ENCODE measurements at places on chromosomes 3 and 15.

- DNase-seq: no peak
Measured at GRCh38 chr15:42185801-42186200, 22.3 kb downstream of the VPS39 start.

DNA sequence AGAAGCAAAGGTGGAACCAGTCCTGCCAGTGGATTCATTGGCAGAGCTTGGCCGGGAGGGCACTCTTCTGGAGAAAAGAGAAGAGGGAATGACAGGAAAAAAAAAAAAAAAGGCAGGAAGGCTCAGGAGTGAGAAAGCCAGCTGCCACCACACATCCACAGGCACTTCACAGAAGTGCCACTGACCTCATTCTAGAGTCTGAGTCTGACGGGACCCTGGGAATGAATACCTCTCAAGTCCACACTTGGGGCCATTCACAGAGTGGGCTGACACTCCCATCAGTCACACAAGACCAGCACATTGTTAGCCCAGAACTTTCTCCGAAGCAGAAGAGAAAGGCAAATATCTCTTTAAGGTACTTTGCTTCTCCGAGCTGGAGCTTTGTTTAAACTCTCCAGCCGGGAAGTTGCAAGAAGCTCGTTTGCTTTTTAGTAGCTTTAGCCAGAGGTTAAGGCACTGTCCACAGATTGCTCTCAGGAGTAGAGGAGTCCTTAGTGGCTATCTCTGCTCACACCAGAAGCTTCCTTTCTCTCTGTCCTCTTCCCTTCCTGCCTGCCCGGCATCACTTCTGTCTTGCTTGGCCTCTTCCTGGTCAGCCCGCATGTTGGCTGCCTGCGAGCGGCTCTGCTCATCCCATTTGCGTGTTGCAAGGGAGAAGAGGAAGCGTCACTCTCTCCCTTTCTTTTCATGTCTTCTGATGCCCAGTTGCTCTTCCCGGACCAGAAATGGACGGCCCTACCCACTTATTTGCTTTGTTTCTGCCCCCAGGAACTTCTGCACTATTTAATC is 53.8 kb downstream of the CMTM6 start:
- no peak for DNase-seq

- DNase-seq: no peak
Measured at GRCh38 chr3:160616311-160616710, 50.9 kb upstream of the KPNA4 start.

- no peak for DNase-seq
Measured at GRCh38 chr15:98155356-98155755, 194.9 kb downstream of the ARRDC4 start.

DNA sequence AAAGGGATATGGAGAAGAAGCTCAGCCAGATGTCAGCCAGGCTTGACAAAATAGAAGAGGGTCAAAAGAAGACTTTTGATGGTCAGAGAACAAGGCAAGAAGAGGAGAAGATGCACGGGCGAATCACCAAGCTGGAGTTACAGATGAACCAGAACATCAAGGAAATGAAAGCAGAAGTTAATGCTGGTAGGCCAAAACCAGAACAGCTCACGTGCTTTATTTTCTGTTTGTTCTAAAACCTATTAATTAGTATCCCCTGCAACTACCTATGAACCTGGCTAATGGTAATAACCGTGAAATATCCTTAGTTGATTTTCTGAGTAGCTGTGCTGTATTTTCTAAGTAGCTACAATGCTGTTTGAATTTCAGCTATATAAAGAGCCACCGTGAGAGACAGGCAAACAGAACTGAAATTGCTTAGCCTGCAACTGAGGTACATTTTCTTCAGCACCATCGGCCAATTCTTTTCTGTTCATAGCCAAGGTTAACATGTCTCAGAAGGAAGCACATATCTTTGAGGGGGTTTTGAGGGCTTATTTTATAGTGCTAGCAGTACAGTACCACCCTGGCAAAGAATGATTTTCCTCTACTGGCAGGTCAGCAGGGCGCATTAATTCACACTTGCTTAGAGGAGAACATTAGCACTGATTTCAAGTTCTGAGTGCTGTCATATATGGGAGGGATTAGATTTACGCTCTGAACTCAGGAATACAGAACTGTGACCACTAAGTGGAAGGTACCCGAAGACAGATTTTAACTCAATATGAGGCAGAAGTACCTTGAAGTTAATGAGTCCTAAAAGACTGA is 78.9 kb downstream of the FAM81A start:
- DNase-seq: no peak

DNA sequence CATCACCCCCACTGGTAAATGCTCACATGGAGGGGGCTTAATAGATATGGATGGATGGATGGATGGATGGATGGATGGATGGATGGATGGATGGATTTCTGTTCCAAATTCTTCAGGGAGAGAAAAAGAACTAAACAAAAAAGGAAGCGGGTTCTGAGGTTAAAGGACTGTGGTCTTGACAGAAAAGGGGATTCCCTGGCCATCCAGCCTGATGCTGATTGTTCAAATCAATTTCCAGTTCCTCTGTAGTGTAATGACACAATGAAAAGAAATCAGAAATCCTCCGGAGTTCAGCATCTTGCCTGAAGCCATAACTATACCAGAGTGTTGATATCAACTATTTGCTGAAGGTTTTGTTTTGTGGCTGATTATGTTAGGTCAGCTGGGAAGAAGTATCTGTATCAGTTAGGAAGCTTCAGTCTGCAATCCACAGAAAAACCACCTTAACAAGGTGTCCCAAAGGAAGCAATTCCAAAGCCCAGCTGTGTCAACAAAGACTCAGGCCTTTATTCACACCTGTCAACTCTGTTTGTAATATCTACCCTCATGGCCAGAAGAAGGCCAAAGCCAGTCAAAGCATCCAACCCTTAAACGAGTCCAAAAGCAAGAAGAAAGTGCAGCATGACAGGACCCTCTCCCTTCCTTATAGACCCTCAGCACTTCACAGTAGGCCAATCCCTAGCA is 24.5 kb upstream of the RASA2 start:
- no peak for DNase-seq

GRCh38 chr15:72706266-72706665 is 20.3 kb downstream of the BBS4 start:
- no peak for DNase-seq

DNA sequence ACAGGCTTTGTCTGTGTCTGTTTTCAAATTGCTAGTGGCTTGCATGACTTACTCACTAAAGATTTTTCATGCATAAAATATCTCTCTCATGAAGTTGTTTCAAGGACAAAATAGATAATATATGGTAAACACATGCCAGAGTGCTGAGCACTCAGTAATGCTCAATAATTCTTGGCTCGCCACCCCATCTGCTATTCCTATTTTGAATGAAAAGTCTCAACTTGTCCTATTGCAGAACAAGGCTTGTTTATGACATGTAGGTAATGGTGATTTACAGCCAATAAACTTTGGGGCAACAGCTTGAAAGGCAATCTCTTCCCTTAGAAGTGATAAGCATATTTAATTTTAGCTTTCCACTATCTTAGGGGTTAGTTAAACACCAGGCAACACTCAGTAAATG is 789.0 kb upstream of the ROBO1 start:
- DNase-seq: no peak

GRCh38 chr15:53644660-53645059 is 114.8 kb downstream of the WDR72 start:
- DNase-seq: no peak

DNA sequence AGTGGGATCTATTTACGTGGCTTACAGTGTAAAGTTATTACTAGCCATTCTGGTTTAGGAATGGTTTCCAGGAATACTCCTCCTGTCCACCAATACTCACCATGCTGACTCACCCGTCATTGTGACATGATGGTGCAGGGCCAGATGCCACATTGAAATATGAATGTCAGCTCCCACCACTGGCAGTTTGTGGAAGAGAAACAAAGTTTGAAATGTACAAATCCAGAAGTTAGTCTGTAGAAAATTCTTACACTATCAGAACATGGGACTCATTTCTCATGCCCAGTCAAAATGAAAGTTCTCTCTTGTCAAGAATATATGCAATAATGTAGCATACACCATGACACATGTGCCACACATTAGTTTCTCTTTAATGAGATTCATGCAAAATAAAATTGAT is 14.4 kb upstream of the TSPAN3 start:
- no peak for DNase-seq

DNA sequence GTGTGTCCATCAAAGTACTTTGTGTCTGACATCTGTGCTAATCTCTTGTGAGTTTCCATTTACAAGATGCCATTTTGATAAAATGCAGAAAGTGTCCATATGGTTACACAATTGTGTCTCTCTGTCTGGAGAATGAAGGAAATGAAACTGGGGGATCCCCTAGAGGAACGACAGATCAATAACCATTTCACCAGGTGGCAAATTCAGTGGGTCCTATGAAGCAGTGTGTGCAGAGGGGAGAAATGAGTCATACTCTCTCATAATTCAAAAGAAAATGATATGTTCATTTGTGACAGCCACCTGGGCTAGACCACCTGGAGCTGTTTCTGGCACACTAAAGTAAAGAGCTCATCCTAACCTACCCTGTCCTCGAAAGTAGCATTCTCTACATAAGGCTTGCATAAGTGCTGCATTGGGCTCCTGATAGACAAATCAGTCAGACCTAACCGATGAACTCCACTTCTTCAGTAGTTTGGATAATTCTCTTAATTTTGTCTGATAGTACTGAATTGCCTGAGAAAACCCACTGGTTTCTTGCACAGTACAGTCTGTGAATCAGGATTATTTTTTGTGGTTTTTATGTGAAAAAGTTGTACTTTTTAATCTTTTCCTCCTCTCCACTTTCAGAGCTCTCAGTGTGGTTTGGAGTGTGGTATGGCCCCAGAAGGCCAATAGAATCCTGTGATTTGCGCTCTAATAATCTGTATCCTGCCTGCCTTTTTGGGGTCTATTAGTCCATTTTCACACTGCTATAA is 10.3 kb upstream of the CD47 start:
- DNase-seq: no peak

DNA sequence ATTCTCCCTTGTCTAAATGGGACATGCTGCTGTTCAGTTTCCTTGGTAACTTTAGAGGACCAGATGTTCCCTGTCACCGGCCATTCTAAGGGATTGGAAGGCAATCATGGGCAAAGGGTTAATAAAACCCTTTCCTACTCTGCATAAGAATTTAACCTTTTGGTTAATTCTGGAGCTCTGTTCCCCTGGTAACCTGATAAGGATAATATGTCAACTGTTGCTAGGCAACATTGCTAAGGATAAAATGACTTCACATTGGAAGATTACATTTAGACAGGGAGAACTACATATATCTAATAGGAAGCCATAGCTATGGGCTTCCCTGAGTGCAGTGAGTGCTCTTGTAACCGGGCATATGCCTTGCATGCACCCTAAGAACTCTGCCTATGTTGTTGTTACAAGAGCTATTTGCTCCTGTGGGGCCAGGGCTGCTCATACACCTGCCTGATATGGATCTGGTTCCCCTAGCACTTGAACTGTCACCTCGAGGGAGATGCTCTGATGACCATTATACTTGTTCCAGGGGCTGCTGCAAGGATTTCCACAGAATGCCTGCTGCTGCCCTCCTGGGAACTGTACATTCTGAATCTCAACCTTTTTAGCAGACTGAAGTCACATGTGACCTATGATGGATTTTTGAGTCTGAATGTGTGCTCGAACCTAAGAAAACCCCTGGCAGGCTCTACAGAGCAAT is 326.3 kb upstream of the PDZRN3 start:
- no peak for DNase-seq

- no peak for DNase-seq
Measured at GRCh38 chr3:40417845-40418543, 31.0 kb downstream of the ENTPD3 start.

DNA sequence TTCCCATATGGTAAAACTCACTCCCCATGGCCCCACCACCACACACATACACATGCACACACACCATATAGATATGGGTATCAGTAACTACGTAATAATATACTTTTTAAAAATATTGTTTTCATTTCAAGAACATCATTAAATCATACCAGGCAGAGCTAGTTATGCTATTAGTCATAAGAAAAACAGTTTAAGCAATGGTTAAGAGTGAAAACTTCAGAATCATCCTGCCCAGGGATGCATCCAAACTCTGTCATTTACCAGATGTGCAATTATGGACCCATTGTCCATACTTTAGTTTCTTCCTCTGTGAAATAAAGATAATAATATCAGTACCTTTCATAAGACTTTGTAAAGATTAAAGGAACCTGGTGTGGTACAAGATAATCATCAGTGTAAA is 608.3 kb downstream of the RBMS3 start:
- DNase-seq: no peak

GRCh38 chr15:63035253-63035652 is 7.3 kb upstream of the TPM1 start:
- no peak for DNase-seq

DNA sequence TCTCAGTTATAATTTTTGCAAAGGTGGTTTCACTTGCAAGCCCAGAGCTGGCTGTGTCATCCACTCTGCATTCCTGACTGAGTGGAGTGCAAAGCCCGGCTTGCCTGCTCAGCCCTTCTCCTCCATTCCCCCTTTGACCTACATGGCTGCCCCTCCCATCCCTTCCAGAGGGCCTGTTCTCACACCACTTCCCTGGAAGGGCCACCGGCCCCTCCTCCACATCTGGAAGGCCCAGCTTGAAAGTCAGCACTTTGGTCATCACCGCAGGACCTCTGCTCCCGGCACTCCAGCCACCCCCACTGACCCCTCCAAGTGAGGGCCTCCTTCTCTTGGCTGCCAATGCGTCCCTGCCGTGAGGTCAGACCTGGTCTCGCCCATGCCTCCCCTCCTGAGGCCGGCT is 74.1 kb upstream of the RNF7 start:
- DNase-seq: no peak

GRCh38 chr3:9386078-9386459 is 11.3 kb upstream of the SETD5 start:
- DNase-seq: no peak

- DNase-seq: no peak
Measured at GRCh38 chr3:97942801-97943546, 29.3 kb downstream of the RIOX2 start.

DNA sequence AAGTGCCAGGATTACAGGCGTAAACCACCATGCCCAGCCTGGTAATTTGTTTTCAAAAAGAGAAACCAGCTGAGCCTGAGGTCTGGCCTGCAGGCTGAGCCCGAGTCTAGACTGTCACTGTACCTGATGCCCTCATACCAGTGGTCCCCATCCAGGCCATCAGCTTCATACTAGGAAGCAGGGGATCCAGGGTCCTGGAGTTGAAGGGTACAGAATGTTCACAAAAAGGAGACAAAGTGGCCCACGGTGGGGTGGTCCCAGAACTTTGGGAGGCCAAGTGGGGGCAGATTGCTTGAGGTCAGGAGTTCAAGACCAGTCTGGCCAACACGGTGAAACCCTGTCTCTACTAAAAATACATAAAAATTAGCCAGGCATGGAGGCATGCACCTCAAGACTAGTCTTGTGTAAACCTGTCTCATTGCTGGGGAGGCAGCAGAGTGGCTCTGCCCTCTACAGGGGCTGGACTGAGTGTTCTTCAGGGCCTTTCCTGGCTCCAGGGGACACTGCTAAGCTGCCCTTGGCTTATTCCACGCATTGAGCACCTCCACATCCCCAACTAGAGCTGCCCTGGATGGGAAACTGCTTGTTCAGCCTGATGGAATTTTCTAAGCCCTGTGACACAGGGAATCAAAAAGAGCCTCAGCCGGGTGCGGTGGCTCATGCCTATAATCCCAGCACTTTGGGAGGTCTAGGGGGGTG is 7.9 kb upstream of the HHATL start:
- DNase-seq: no peak

- no peak for DNase-seq
Measured at GRCh38 chr3:136545664-136546268, 206.4 kb downstream of the STAG1 start.
